ENCODE measurements at places on chromosomes 4 and X.

GRCh38 chrX:42143866-42144592 is 220.7 kb upstream of the CASK start:
- no peak for DNase-seq

DNA sequence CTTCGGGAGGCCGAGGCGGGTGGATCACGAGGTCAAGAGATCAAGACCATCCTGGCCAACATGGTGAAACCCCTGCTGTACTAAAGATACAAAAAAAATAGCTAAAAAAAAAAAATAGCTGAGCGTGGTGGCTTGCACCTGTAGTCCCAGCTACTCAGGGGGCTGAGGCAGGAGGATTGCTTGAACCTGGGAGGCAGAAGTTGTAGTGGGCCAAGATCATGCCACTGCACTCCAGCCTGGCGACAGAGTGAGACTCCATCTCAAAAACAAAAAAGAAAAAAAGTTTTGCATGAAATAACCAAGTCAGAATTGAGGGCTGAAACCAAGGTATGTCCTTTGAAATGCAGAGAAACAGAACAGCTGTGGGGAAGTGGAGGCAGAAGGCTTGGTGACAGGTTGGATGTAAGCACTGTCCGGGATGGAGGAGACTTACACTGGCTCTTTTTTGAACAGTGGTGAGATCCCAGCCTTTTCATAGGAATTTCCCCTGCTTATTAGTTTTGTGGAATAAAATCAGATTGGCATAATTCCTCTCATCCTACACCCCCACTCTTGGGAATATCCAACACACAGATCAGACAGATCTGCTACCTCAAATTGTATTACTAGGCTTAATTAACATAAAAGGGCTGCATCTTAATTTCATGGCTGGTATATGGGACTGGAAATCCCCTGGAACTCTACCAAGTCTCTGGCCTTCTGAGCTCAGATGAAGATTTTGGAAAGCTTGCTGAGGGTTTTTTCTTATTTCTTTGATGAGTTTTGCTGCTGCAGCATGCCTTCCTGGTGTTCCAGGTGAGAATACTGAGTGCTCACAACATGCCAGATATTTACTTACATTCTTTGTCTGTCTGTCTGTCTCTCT is 18.8 kb upstream of the C4orf36 start:
- no peak for DNase-seq

- peak; percentile 90 for DNase-seq
Measured at GRCh38 chr4:169791527-169792156, 33.9 kb upstream of the HPF1 start.

- no peak for DNase-seq
Measured at GRCh38 chr4:779555-779954, 46.4 kb downstream of the CPLX1 start.

- DNase-seq, result no peak
Measured at GRCh38 chr4:185285632-185286393, 76.4 kb downstream of the SNX25 start.

DNA sequence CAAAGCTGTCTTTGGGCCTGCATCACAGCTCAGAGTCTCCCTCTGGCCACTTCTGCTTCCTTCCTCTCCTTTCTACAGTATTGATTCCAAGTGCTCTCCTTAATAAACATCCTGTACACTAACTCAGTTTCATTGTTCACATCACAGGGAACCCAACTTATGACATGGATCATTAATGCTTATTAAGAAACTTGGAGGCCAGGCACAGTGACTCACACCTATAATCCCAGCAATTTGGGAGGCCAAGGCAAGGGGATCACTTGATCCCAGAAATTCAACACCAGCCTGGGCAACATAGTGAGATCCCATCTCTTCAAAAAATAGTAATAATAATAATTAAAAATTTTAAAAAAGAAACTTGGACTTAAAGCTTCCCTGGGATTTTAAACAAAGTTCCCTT is 89.2 kb upstream of the EFHC2 start:
- DNase-seq, result no peak

GRCh38 chr4:94530073-94530472 is 78.3 kb downstream of the PDLIM5 start:
- no peak for DNase-seq

GRCh38 chrX:28582511-28582910 is 4.7 kb upstream of the IL1RAPL1 start:
- DNase-seq, result no peak

DNA sequence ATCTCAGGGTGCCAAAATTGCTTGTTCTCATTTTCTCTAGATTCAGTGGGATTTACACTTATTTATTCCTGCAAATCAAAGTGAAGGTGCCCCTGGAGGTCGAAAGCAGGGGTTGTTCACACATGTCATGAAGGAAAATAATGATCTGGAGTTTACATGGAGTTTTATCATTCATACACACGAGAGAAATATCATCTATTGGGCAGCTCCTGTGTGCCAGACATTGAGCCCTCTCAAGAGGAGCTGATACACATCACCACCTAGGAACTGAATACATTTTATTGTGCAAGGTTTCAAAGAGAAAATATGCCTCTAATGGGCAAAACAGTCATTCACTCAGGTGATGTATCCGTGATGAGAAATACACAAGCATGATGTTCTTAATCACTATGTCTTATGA is 23.5 kb downstream of the CLNK start:
- DNase-seq, result no peak

DNA sequence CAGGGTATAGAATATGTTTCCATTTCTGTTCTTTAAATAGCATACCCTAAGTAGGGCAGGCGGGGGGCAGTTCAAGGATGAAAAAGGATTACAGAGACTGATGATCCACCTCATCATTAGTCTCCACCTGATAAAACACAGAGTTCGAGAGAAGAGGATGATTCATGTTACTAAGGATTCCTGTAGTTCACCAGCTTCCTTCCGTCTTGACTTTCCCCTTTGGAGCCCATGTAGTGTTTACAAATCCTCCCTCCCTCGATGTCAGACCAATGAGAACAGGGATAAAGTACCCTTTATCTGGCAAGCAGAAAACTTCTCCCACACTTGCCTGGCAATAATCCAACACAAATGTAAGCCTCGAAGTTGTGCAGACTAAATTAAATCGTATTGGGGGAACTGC is 526.3 kb upstream of the FAM241A start:
- no peak for DNase-seq

- DNase-seq, result no peak
Measured at GRCh38 chr4:71333960-71334359, 4.9 kb upstream of the SLC4A4 start.

DNA sequence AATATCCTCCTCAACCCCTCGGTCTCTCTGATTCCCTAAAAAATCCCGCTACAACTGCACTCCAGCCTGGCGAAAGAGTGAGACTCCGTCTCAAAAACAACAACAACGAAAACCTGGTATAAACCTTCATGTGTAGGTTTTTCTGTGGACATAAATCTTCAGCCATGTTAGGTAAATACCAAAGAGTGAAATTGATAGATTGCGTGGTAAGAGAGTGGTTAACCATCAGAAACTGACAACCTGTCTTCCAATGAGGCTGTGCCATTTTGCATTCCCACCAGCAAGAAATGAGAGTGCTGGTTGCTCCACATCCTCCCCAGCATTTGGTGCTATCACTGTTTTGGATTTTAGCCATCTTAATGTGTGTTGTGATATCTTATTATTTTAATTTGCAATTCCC is 10.9 kb downstream of the TBC1D19 start:
- no peak for DNase-seq

DNA sequence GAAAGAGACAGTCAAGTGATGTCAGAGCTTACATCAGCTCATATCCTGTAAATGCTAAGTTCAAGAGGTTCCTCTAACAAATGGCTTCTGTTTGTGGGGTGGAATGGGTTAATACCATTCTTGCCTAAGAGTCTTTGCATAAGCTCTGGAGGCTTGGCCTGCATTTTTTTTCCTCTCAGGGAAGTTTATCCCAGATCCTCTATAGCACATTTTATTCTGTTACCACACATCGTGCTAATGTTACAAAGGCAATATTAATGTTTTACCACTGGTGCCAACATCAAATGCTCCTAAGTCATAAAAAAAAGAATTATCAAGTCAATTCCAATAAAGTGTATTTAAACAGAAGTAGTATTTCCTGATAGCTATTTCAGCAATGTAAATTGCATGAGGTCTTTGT is 2.9 kb upstream of the ADH6 start:
- no peak for DNase-seq

DNA sequence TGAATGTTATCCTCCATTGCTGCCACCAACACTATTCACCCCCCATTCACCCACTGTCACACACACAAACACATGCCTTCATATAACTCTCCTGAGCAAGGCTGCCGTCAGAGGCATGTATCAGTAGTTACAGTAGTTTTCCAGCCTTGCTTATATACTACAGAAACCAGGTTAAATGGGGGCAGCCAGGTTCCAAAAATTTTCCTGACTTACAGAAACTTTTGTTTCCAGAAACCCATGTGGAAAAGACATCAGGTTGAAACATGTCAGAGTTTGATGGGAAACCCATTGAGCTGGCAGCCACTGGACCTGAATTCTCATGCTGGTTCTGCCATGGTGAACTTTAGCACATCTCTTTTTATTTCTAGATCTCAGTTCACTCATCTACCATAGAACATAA is 64.0 kb downstream of the COX18 start:
- no peak for DNase-seq

DNA sequence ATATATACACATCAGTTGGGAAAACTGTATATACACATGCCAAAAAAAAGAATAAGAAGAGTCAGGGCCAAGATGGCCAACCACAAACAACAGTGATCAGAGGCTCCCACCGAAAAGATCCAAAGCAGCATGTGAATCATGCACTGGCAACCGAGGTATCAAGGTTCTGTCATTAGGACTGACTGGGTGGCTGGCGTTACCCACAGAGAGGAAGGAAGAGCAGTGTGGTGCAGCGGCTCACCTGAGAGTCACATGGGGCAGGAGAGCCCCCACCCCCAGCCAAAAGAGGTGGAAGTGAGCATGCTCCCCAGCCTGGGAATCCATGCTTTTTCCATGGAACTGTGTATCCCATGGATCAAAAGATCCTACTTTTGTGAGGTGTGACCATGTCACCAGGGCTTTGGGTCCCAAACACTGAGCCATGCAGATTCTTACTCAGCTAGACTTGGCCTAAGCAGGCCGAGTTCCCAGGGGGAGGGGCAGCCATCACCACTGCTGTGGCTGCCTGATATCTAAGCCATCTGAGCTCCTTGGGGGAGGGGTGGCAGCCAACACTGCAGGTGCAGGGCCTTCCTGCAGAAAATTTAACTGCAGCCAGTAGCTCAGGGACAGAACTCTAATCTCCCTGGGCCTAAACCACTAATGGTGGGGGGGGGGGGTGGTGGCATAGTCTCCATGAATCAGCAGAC is 52.8 kb downstream of the P2RY10 start:
- DNase-seq, result no peak

- DNase-seq, result no peak
Measured at GRCh38 chr4:132564920-132565319, 584.2 kb upstream of the PCDH10 start.

DNA sequence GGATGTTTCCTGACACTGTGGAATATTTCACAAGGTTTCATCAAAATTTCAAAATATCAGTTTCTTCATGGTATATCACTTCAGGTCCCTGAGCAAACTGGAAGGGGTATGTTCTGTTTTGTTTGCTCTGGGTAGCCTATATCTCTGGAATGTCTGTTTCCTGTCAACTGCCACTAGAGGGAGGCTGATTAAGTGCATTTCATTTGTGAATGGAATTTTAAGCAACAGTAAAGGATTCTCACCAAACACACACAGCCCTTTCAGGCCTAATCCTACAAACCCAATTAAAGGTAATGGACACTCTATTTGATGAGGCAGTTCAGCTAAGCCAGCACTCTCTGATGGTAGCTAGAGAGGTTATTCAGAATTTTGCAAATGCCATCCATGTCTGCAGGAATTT is 307.1 kb downstream of the TEX13A start:
- peak; percentile 32 for DNase-seq

DNA sequence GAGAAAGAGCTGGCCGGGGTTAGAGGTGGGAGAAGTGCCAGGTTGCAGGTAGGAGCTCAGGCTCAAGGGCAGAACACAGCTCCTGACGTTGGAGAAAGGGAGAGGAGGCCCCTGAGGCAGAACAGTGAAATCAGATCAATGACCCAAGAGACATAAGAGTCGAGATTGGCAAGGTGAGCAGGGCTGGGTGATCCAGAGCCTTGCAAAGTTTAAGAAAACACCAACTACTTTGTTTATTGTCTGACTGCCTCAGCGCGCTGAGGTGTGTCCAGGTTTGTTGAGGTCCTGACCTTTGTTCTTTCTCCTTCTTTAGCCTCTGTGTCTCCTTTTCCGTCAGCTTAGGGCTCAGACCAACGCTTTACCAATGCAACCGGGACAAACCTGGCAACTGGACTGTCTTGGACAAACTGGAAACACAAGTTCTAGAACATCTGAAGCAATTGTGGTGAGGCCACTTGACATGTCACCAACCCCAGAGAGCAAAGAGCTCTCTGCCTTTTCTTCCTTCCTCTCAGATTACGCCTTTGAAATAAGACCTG is 28.3 kb downstream of the CHRNA9 start:
- no peak for DNase-seq

DNA sequence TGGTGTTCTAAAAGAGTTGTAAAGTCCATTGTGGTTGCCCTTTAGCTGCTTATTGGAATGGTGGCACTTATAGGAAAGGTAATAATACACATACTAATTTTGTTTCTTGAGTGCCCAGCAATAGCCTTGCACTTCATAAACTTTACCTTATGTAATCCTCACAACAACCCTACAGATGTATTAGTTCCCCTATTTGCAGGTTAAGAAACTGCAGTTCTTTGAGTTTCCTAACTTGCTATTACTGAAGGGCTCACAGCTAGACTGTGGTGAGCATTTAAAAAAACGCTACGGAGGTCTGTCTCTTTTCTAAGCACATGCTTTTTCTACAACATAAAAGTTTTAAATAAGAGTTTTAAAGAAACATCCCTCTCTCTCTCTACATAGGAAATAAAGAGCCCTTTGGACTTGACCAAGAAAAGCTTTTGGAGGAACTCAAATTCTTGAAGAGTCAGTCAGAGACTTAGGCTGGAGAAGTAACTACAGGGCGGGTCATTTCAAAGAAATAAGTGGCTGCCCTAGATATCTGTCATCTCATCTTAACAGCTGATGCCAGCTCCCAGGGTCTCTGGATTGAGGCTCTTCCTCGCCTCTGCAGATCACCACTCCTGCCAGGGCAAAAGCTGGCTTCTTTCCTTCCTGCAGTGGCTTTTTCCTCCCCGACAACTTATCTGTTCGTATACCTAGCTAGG is 42.0 kb upstream of the FBXW7 start:
- peak; percentile 35 for DNase-seq

- DNase-seq, result no peak
Measured at GRCh38 chr4:149247164-149247563, 568.5 kb downstream of the IQCM start.

Measured in Kasumi-1 (cell line).